ENCODE measurements at places on chromosomes 5 and 9. TPM values are rescaled to one million over a fixed set of nuclear protein-coding genes. Genes with fewer than 3 reads are reported as not detected.

GRCh38 chr9:18761742-18762300 is 271.2 kb downstream of the SAXO1 start:
- no peaks in the 10 kb centered on the region for H3K4me1 ChIP-seq
- no peak for DNase-seq
- no peak overlapping the region for H3K27ac ChIP-seq
- no peaks in the 10 kb centered on the region for H3K27me3 ChIP-seq
- H3K4me3 ChIP-seq, result no peak overlapping the region

GRCh38 chr9:116096853-116097252 is 56.7 kb upstream of the PAPPA start:
- no peaks in the 10 kb centered on the region for H3K4me1 ChIP-seq
- H3K36me3 ChIP-seq, result no peaks in the 10 kb centered on the region
- H3K27ac ChIP-seq, result no peak overlapping the region
- no peaks in the 10 kb centered on the region for H3K27me3 ChIP-seq
- DNase-seq, result no peak

Gene ACTL7B
- not detected for total RNA-seq

Gene BTNL8
- total RNA-seq, result not detected

Gene IGFBPL1
- total RNA-seq, result not detected
